Cerebellar nuclear complex (tissue), 1 donor: ENCODE measurements at places on chromosomes 13 and 19.

- DNase-seq = no peak
These were observed 139.8 kb downstream of the SLITRK5 start for GRCh38 chr13:87810920-87811344.

- DNase-seq = no peak
These were observed 31.0 kb upstream of the MIER2 start for GRCh38 chr19:375395-376110.

GRCh38 chr19:35558400-35559280 is 4.8 kb downstream of the ATP4A start:
- no peak for DNase-seq

DNA sequence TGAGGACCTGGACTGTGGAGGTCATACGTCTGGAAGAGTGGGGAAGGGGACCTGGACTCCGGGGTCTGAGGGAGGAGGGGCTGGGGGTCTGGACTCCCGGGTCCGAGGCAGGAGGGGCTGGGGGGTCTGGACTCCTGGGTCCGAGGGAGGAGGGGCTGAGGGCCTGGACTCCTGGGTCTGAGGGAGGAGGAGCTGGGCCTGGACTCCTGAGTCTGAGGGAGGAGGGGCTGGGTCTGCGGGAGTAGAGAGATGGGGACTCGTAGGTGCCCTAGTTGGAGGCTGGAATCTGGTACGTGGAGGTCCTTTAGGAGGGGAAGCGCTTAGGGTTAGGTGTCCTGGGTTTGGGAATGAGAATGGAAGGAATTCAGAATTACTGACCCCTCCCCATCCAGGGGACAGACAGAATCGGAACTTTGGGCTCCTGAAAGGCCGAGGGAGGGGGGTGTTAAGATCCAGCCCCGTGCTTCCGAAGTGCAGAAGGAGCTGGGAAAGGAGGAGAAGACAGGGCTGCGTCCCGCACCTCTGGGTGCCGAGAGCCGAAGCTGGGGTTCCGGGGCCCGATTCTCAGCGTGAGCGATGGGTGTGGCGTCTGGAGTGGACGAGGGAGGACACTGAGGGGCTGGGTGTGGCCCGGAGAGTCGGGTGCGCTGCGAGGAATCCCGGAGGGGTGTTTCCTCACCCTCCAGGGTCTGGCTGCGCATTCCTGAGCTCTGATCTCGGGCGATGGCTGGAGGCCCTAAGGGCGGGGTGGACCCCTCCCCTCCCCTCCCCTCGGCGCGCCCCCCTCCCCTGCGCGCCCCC is 608 bp downstream of the MYADM start:
- DNase-seq = no peak

DNA sequence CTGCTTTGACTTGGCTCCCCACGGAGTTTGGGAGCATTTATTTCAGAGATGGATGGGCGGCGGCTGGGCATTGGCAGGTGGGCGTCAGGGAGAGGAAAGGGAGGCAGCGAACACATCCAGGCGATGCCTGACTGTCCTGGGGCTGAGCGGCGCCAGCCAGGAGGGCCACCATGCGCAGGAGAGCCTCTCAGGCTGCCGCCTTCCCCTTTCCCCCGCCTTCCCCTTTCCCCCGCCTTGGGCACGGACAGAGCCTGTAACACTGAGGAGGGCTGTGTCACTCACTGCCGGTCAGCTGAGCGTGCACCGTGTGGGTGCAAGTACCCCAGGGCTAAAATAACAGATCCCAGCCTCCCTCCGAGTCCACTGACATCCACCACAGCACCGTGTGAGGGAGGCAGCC is 11.4 kb downstream of the MCF2L start:
- no peak for DNase-seq

GRCh38 chr13:31909864-31910551 is 121.6 kb upstream of the FRY start:
- peak; percentile 62 for DNase-seq

- DNase-seq = no peak
These were observed 1448.0 kb upstream of the MIR17HG start for GRCh38 chr13:89899302-89900103.

GRCh38 chr13:72886272-72887067 is 104.5 kb downstream of the PIBF1 start:
- no peak for DNase-seq

DNA sequence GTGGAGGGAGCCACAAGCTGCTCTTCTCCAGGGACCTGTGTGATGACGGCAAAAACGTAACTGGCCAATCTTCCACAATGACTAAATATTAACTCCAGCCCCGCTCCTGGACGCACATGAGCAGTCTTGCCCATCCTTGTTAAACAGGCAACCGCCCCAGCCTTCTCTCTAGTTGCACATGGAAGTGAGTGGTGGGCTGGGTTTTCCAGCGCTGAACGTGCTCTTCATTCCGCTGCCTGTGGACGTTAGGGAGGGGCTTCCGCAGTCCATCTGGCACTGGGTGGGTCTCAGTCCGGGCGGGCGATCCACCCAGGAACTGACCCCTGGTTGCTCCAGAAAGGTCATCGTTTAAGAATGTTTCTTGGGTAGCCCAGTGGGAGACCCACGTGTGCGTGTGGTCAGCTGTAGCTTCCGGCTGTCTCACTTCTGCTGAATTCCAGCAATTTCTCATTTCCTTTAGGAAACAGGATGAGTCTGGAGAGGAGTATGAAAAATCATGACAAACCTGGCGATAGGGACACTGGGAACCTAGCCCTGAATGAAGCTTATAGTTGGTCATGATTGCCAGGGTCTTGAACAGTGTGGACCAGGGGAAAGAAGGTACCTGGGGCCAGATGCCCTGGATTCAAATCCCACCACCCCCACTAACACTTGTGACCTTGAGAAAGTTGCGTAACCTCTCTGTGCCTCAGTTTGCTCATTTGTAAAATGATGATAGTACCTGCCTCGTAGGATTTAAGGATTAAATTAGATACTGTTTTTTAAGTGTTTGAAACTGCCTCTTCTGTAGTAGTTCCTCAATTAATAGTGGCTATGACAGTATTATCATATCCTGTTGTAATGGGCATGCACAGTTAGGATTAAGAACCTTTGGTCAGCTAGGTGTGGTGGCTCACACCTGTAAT is 92.6 kb downstream of the SIPA1L3 start:
- DNase-seq = no peak

- no peak for DNase-seq
These were observed 32.0 kb upstream of the TUBGCP3 start for GRCh38 chr13:112619730-112620631.
